KBM-7 (cell line): ENCODE measurements at places on chromosomes 7 and 10.
A peak's percentile ranks its signal among the peaks of the same experiment; 100 is the strongest.

- DNase-seq = no peak
Measured at GRCh38 chr7:137771679-137772078, 75.1 kb downstream of the DGKI start.

DNA sequence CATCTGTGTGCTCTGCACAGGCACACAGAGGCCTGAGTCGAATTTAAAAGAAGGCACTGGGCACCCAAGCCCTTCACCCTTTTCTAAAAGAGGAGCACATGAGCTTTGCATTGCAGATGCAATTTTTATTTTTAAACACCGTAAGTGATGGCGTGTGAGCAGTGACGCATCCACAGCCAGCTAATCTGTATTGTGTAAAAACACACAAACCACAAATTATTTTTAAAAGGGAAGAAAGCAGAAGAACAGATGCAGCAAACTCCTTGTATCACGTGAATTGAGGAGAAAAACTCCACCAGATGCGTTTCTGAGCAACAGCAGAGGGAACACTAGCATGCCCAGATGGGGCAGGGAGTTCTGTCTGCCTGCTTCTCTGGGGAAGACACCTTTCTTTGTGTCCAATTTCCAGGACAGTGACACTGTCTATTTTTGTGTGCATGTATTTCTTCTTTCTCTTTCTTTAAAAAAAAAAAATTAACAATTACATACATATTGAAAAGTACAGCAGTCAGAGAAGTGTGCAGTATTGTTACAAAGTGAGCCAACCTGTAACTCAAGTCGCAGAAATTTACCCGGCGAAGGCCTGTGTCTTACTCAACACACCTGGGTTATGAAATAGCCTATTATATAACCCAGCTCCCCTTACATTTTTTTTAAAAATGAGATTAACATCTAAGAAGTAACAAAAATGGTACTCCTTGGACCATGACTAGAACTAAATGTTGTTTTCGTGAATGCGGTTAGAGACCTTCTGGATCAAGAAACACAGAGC lies 39.2 kb downstream of the EEPD1 start:
- DNase-seq = peak; percentile 96

DNA sequence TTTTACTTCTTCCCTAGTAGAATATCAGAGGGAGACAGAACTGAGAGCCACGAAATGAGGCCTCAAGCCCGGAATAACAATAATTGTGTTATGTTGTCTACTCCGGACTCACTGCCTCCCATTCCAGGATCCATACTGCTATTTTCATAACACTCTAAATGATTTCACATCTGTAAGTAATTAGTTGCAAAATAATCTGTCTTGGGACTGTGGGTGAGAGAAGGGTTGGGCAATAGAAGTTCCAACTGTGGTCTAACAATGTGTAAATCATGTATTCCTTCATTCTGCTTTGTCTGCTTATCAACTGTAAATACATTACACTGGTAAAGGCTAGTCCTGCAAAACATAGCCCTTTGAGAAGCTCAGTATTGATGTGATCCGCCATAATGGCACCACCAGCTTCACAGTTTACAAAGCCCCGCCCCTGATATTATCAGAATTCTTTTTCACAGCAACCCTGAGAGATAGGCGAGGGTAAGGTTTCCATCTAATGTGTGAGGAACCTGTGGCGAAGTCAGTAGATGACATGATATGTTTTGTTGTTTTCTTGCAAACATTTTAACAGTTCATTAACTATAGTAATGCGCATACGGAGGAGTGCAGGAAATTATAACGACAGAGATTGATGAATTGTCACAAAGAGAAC lies 265.7 kb upstream of the BMPER start:
- no peak for DNase-seq

DNA sequence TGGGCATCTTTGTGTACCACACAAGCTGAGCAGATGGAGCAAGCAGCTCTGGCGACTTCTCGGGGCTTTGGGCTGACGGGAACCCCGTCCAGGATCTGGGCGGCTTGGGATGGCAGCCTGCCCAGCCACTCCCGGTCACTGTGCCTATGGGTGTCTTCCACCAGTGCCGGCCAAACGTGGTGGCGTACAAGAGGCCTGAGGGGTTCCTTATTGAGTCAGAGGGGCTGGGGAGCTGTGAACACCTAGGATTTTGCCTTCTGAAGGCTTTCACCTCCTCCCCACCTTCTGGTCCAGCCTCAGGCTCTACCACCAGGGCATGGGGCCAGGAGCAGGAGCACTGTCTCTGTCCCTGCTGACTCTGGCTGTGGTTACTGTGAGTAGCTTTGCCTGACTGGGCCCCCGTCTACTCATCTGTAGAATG lies 71.8 kb upstream of the PPIF start:
- no peak for DNase-seq

DNA sequence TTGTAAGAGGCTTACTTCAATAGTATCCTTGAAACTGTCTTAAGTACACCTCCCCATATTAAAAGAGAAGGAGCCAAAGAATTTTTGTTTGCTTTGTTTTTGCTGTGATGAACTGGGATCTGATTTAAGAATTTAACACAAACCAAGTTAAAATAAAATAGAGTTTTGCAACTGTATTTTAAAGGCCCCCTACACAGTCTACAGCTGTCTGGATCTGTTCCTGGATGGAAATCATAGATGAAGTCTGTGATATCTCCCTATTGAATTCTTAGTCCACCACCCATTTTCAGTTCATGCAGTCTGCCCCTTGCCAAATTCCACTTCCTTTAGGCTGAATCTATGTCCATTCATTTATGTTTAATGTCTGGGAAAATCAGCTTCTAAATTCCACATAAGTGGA lies 169.8 kb upstream of the MEOX2 start:
- no peak for DNase-seq

GRCh38 chr10:112842832-112843360 lies 107.2 kb upstream of the TCF7L2 start:
- DNase-seq = peak; percentile 23

DNA sequence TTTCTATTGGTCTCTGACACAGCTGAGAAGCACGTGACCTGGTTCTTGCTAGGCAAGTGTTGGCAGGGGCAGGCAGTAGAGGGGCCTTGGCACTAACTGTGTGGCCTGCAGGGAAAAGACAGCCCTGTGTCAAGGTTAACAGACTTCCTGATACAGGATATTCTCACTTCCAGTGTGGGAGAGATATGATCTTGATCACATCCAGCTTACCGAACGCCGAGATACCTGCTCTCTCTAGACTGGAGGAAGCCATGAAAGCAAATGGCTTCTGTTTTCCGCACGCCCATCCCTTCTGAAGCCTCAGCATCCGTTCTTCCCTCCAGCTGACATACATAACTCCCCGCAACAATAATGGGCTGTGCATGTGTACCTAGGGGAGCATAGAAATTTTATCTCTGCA lies 79.4 kb downstream of the VSTM4 start:
- DNase-seq = no peak

DNA sequence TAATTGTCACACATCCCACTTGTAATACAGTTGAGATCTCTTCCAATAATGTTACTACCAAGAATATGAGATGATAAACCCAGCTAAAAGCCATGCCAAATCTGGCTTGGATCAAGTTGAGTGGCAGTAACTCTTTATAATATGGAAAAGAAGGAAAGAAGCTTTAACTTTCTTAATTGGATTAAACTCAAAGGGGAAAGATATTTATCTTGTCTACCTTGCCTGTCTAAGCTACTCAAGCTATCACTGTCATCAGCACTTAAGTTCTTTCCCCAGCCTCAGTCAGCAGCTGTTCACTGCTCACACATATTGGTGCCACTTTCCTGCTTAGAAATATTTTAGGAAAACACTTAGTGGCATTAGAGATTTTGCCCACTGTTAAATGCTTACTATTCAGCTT lies 350.7 kb downstream of the IPMK start:
- no peak for DNase-seq

DNA sequence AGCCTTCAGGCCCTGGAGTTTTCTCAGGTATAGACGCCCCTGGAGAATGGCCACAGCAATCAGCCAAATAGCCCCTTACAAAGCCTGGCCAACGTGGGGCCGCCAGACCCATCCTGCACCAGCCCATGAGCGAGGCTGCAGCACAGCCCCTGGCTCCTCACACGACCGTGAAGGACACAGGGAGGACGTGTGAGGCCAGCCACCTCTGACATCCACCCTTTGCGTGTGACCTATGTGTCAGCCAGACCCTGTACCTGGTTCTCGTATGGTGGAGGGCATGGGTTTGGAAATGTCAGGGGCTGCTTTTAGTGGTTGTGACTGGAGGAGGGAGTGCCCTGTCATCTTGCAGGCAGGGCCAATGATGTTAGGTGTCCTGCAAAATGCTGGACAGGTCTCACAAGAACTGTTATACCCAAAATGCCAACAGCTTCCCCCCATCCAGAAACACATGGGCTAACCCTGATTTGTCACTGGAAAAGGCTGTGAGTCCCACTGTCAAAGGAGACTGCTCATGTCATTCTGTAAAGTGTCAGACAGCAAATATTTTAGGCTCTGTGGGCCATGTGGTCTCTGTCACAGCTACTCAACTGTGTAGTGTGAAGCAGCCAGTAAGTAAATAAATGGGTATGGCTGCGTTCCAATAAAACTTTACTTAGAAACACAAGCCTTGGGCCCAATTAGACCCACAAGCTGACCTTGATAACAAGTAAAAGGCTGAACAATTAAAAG lies 30.0 kb downstream of the NOD1 start:
- no peak for DNase-seq
